ENCODE measurements at places on chromosomes 12 and 14. TPM values are rescaled to one million over a fixed set of nuclear protein-coding genes. Genes with fewer than 3 reads are reported as not detected.
A peak's percentile ranks its signal among the peaks of the same experiment; 100 is the strongest.

- no peak for DNase-seq
Observed at GRCh38 chr12:33357181-33357580, 82.4 kb downstream of the SYT10 start.

C12orf76 gene
- 18.4 TPM for total RNA-seq

DNA sequence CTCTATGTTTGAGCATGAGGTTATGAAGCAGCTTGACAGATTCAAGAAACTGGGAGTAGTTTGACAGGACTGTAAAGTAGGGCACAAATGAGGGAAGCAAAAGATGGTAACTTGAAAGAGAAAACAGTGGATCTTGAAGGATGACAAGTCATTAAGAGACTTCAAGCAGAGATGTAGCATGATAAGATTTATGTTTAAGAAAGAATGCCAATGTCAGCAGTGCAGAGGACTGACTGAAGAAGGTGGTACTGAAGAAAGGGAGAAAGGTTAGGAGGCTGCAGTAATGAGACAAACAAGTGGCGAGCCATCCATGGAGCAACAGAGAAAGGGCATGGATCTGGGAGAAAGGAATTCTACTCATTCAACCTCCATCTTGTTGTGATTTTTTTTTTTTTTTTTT, 120.2 kb upstream of the RAP1B start:
- no peak for DNase-seq

DNA sequence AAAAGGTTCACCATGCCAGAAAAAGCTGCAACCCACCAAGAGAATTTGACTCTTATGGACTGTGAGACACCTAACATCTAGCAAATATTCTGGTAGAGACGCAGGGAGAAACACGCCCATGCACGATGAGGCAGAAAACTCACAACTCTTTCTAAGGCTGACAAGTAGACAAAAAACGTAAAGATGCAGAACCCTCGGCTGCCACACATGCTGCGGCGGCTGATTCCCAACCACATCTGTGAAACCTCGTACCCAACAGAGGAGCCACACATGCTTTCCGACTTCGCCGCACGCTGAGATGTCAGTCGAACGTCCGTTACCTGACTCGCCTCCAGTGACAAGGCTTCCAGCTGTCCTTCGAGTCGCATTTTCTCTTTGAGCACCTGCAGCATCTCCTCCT, 21.8 kb downstream of the GOLGA3 start:
- no peak for DNase-seq

SIX1 gene
- total RNA-seq = 8.9 TPM

- peak; percentile 75 for DNase-seq
Observed at GRCh38 chr12:113232089-113232839, 11.0 kb downstream of the TPCN1 start.

TOMM20L gene
- total RNA-seq = not detected

CRADD gene
- total RNA-seq = 40.7 TPM

NTF3 gene
- not detected for total RNA-seq

DNA sequence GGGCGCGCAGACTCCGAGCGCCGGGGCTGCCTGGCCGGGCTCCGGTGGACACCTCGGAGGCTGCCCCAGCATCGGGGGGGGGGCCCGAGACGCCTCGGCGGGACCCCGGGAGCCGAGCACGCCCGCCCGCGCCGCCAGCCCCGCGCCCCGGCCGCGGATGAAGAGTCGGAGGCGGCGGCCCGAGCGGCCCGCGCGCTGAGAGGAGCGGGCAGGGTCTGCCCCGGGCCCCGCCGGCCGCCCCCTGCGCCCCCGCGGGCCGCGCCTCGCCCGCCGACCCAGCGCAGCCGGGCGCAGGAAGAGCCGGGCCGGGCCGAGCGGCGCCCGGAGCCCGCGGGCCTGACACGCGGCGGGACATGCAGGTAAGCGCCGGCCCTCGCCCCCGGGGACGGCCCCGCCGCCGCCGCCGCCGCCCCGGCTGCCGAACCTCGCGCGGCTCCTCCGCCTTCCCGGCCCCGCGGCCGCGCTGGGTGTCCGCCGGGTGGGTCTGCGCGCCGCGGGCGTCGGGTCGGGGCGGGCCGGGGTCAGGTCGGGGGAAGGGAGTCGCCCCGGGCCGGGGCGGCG, 63.7 kb downstream of the FBXL14 start:
- DNase-seq = no peak

GRCh38 chr12:79206871-79207270, 342.3 kb downstream of the SYT1 start:
- DNase-seq = no peak

DNA sequence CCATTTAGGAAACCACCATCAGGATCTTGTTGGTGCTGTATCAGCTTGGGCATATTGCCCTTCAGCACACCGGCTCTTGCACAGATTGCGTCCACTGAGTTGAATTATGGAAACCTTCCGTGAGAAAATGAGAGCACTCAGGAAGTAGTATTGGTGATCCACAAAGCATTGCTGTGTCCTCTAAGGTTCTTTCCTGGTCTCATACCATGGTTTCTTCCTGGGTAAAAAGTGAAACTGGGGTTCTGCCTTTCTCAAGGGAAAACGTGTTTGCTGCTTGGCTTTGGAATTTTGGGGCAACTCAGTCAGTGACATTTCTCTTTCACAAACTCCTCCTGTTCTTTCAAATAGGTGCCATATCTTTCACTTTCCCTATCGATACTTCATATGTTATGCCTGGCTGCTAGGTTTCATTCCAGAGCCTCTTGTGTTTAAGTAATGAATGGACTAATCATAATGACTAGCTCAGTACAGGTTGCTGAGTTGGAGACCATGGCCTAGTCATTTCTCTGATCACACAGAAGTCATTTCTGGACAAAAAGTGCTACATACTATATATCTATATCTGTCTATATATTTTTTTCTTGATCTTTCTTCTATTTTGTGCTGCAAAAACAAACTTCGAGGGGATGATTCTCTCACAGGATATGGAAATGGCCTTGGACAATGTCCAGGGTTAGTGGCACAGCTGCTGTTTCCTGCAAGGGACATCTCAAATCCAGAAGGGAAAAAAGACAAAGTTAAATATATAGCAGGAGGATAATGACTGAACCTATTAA, 423.4 kb downstream of the ZFP36L1 start:
- no peak for DNase-seq

PLD4 gene
- under 0.01 TPM for total RNA-seq

OR2AP1 gene
- total RNA-seq = not detected

GRCh38 chr14:103107941-103108748, 13.6 kb downstream of the EXOC3L4 start:
- no peak for DNase-seq

CEBPE gene
- total RNA-seq = not detected

DNA sequence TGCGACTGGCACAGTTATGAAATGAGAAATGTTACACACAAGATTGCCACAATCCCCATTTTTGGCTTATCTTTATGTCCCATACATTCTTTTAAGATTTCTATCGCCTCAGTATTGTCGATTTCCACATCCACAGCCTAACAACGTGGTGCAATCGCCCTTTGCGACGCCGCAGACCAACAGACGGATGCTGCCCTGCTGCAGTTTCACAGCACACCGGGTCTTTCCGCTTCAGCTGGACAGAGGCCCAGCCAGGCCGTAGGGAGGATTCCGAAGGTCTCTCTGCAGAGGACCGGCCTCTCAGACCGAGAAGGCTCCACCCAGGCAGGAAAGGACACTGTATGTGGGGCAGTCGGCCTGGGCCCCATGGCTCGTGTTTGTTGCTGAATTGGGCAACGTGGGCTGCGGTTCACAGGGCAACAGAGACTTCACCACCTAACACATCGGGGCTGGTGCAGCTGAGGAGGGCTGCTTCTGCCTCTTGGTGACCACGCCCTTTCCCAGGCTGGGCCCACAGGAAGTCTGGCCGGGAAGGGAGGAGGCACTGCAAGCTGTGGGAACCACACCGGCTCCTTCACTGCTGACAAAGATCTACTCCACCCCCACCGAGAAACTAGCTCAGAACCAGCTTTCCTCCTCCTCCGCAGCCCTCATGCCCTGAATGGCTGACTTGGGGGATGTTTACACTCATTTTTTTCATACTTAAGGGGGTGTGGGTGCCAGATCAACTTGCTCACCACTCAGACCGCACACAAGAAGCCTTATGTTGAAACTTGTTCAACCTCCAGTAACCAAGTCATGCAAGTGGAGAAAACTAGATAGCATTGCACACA, 32.9 kb upstream of the MDM1 start:
- peak; percentile 84 for DNase-seq

- DNase-seq = no peak
Observed at GRCh38 chr12:9872162-9872561, 3.0 kb upstream of the CLEC2B start.

VWF gene
- 359 TPM for total RNA-seq

- no peak for DNase-seq
Observed at GRCh38 chr14:20683125-20683890, 1.1 kb upstream of the RNASE4 start.

- no peak for DNase-seq
Observed at GRCh38 chr12:42097971-42098370, 46.7 kb downstream of the GXYLT1 start.

DNA sequence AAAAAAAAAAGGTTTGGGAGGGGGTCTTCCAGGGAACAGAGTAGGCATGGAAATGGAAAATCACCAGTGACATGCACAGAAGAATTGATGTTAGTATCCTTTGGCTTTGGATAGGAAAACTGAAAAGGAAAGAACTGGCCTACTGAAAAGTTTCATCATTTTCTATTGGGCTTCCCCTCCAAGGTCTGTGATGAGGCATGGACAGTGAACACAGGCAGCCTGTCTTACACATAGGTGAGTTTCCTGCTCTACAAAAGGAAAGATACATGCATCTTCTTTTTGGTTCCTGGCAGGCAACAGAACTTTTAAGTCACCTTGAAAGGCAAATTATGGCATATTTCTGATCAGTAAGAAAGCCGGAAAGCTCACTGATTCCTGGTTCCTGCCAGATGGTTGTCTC, 5.8 kb downstream of the BMAL2 start:
- no peak for DNase-seq

DNA sequence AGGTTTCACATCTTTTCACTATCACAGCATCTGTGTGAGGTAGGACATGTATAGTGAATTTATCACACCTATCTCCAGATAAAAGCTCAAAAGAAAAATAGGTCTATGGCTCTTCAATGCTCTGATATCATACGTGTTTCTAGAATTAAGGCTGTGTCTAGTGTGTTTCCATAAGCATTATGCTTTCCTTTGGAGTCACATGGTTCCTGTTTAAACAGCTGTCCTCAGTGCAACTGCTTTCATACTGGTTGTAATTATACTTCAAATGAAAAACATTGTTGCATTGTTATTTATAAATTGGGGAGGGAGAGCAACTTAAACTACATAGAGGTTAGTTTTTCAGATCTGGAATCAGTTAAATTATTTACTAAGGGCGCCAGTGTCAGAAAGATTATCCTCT, 151.6 kb downstream of the SYT1 start:
- no peak for DNase-seq
